Fibroblast of skin of scalp (primary cell): ENCODE measurements at places on chromosomes 12 and 14.

DNA sequence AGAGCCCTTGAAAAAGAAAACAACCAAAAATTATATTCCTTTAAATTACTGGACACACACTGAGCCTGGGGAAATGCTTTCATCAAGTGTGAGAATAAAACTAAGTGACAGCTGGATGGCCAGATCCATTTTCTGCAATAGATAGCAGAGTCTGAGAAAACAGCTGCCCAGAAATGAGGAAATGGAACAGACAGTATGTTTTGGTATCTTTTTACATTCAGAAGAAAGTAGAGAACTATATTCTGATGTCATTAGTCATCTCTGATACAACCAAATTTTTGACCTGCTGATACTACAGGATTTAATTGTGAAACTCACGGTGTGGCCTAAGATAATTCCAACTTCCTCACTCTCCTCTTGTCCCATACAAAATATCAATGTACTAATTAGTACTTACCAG, 78.2 kb downstream of the HMGA2 start:
- DNase-seq, result peak; percentile 75

DNA sequence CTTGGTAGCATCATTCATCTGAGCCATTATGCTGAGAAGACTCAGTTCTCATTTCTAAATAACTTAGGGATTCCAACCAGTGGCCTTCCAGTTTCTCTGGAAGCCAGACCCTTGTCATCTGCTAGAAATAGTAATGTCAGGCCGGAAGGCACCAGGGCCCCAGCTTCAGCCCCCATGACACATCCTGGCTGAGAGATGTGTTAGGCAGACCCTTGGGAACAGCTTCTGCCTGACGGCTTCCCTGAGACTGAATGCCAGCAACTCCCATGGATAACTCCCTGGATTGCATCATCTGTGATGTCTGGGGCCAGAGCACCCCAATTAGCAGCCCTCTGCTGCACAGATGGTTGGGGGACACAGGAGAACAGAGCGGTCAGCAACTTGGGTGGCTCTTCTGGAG, 583.5 kb upstream of the TBX3 start:
- peak; percentile 65 for DNase-seq

- peak; percentile 95 for DNase-seq
Observed at GRCh38 chr12:122752464-122753318, at the start of gene DENR. DENR (plus strand) TSS chr12:122752824; CDS start chr12:122753702, 878 bp downstream.

- no peak for DNase-seq
Observed at GRCh38 chr14:52977798-52978197, 26.9 kb upstream of the FERMT2 start.

DNA sequence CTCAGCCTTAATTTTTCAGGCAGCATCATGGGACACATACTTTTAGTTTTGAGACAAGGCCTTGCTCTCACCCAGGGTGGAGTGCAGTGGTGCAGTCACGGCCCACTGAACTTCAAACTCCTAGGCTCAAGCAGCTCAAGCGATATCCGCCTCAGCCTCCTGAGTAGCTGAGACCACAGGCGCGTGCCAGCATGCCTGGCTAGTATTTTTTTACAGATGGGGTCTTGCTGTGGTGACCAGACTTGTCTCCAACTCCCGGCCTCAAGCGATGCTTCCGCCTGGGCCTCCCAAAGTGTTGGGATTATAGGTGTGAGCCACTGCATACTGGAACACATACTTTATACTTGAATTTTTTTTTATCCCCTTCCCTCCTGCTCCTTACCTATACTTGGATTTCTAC, 2.8 kb downstream of the RDH5 start:
- no peak for DNase-seq

GRCh38 chr12:48193623-48194022, 9.5 kb downstream of the OR10AD1 start:
- no peak for DNase-seq

DNA sequence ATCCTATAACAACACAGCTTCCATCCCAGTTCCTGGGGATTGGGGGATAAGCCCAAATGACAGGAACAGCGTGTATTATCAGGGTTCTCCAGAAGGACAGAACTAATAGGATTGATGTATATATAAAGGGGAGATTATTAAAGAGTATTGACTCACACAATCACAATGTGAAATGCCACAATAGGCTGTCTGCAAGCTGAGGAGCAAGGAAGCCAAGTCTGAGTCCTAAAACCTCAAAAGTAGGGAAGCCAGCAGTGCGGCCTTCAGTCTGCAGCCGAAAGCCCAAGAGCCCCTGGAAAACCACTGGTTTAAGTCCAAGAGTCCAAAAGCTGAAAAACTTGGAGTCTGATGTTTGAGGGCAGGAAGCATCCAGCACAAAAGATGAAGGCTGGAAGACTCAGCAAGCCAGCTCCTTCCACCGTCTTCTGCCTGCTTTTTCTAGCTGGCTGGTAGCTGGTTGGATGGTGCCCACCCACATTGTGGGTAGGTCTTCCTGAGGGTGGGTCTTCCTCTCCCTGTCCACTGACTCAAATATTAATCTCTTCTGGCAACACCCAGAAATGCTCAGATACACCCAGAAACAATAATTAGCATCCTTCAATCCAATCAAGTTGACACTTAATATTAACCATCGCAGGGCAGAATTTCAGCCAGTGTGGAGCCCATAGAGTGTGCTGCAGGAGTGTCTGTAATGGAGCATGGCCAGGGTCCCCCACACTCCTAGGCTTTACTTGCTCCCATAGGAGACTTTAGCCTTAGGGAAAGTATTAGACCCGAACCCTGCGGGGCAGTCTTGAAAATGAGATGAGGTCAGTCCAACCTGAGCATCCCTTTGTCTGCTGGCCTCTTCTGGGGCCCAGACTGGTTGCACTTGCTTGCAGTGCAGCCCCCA, 111.1 kb downstream of the SINHCAF start:
- no peak for DNase-seq

DNA sequence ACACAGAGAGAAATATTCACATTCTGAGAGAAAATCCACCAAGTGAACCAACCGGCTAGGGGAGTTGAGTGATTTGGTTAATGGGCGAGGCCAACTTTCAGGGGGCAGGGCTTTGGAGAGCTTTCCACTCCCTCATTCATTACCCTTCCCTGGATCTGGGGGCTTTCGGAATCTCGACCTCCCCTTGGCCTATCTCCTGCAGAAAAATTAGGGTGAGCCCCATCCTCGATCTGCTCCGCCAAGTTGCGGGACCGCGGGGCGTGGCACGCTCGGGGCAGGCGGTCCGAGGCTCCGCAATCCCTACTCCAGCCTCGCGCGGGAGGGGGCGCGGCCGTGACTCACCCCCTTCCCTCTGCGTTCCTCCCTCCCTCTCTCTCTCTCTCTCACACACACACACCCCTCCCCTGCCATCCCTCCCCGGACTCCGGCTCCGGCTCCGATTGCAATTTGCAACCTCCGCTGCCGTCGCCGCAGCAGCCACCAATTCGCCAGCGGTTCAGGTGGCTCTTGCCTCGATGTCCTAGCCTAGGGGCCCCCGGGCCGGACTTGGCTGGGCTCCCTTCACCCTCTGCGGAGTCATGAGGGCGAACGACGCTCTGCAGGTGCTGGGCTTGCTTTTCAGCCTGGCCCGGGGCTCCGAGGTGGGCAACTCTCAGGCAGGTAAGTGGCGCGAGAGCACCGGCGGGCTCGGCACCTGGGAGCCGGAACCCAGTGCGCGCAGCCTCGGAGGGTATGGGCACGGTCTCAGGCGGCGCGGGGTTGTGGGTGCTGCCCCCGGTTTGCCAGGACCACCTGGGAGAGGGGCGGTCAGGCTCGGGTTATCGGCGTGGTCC, at the start of gene ERBB3:
ERBB3 (plus strand) TSS at position 443 of the 833 bp plus-strand sequence; CDS start at position 579, 136 bp downstream.
- DNase-seq, result peak; percentile 81

DNA sequence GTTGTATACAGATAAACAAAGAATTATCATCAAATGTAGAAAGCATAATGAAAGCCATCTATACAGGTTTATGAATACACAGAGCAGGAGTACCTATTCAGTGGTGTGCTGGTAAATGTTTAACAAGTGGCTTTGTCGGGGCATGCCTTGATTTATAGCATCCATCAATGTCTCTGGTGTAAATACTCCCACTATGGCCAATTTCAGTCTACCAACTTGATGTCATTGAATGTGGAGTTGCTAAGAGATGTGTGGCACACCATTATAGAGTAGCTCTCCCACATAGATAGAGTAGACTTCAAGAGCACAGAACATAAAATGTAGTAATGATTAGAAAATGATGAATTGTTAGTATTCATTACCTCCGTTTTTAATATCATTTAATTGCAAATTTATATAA, 9.3 kb downstream of the GRIP1 start:
- no peak for DNase-seq

DNA sequence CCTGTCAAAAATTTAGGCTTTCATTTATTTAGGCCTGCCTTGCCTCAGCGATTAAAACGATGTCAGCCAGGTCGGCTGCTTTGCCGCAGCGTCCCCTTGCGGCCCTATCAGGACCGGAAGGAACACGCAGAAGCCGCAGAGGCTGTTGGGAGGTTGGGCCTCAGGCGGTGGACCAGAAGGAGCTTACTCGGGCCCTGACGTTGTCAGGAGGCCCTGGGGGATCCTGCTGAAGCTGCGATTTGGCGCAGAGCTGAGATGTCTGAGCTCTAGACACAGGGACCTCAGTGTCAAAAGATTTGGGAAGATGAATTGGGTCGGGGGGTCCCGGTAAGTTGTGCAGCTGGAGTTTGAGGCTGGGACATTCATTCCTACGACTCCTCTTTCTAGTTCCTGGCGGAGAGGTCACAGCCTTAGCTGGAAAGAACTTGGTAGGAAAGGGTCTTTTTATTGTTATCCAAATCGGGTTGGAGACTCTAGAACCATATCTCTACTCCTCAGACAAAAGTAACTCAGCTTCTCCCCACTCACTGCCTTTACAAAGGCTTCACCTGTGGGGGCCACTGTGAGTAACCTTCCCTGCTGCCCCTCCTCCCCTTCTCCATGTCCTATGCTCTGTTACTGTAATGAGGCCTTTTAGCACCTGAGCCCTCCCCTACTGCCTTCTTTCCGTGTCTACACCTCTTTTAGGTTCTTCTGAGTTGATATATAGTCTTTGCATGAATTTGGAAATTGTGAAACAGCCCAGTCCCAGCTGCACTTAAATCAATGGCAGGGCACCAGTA, 6.6 kb upstream of the ABCD2 start:
- DNase-seq, result no peak

DNA sequence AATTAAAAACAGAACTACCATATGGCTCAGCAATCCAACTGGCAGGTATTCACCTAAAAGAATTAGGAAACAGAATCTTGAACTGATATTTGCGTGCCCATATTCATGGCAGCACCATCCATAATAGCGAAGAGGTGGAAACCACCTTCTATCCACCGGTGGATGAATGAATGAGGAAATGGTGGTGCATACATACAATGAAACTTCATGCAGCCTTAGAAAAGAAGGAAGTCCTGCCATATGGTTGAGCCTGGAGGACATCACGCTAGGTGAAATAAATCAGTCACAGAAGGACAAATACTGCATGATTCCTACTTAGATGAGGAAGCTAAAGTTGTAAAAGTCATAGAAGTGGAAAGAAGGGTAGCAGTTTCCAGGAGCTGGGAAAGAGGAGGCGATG, 6.6 kb downstream of the TCL1A start:
- DNase-seq, result no peak

GRCh38 chr12:55929306-55929791, 1.6 kb upstream of the DGKA start:
- no peak for DNase-seq

DNA sequence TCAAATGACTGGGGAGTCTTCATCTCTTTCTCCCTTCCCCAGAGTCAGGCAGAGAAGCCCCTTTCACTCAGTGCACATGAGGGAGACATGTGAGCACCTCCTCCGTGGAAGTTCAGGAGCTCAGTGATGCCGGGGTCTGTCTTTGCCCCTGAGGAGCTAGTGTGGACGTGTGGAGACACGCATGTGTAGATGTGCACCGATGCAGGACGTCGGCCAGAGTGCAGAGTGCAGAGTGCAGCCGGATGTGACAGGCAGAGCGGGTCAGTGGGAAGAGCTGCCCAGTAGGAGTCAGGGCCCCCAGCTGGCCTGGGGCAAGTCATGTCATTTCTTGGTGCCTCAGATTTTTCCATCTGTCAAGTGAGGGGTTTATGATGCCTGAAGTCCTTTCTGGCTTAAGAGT, 20.7 kb downstream of the TSPAN9 start:
- DNase-seq, result no peak

- DNase-seq, result peak; percentile 82
Observed at GRCh38 chr14:23057757-23058653, 685 bp upstream of the CDH24 start.

DNA sequence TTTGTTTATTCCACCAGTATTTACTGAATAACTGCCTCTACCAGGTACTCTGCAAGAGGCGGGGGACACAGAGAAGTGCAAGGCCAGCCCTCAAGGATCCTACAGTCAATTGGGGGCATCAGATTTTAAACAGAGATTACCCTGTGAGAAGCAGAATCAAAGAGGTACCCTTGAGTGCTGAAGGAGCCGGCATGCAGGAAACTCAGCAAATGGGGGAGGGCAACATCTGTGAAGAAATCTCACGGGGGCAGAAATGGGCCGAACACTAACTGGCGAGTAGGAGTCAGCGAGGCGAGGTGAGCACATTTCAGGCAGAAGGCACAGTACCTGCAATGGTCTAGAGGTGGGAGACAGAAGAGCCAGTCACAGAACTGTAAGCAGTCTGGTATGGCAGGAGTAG, 9.0 kb downstream of the GALNT6 start:
- no peak for DNase-seq

DNA sequence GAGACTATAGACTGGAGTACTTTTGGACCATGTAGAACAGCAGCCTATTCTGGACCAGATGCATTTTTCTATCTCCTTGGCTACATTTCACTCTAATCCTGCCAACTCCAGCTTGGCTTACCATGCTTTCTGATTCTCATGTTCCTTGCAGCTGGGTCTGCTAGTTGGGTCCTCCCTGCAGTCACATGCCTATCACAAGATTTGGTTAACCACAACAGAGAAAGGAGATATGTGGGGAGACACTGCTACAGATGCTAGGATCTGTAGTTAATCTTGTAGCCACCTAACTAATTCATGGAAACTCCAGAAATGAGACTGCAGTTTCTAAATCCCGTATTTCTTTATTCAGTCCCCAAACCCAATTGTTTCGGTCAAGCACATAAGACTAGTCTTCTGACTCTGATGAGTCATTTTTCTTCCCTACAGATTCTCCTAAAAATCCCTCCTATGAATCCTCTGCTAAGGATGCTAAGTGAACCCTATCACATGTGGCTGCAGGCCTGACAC, 410.6 kb downstream of the DAD1 start:
- no peak for DNase-seq

DNA sequence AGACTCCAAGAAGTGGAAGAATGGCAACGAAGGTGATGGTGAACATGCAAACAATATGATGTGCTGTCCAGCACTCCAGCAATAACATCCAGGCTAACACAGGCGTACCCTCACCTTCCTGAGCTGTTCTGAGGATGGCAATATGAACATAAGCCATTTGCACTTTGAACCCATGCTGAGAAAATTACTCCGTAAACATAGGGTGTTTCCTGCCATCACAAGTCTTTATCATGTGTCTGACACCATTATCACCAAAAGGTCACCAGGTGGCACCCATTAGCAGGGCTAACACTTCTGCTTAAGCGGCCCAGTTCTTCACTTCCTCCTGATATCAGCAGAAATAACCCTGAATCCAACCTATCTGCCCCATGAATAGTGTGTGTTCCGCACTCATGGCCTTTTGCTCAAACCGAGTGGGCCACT, 482.8 kb downstream of the MED13L start:
- DNase-seq, result no peak
